ENCODE measurements at places on chromosomes 7 and 10.

DNA sequence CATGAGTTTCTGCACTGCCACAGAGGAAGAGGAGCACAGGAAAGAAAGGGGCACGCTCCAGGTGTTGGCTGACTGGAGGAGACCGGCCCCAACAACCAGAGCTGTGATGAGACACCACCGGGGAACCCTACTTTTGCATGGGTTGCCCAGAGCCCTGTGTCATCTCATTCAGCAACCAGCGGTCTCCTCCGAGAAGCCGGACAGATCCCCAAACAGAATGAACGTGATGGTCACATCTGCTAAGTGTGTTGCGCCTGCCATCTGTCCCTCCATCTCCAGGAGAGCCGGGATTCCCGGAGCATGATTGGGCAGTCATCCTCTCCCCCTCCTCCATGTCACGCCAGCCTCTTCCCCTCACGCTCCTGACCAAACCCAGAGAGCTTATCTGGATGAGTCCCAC, 22.9 kb downstream of the PARP12 start:
- DNase-seq, result no peak

DNA sequence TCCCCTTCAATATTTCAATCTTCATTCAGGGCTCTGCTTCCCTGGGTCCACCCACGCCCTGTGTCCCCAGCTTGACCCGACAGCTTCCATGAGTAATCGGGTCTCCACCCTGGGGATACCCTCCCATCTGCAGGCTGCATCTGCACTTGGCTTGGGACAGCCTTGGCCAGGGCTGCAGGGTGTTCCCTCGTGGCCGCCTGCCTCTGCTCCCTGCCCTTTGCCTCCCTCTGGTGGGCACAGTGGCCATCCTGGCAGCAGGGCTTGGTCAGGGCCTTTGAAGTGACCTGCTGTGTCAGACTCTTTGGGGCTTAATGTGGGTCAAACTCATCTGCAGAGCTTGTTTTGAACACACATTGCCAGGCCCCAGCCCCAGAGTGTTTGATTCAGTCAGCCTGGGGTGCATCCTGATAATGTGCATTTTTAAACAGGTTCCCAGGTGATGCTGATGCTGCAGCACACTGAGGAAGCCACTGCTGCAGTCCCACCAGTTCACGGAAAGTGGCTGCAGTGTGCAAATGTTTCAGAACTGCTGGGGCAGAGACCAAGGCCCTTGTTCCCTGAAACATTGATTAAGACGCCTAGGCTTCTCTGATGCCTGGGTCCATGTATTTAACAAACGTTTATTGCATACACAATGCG, 80.7 kb upstream of the SEC61G start:
- DNase-seq, result no peak

DNA sequence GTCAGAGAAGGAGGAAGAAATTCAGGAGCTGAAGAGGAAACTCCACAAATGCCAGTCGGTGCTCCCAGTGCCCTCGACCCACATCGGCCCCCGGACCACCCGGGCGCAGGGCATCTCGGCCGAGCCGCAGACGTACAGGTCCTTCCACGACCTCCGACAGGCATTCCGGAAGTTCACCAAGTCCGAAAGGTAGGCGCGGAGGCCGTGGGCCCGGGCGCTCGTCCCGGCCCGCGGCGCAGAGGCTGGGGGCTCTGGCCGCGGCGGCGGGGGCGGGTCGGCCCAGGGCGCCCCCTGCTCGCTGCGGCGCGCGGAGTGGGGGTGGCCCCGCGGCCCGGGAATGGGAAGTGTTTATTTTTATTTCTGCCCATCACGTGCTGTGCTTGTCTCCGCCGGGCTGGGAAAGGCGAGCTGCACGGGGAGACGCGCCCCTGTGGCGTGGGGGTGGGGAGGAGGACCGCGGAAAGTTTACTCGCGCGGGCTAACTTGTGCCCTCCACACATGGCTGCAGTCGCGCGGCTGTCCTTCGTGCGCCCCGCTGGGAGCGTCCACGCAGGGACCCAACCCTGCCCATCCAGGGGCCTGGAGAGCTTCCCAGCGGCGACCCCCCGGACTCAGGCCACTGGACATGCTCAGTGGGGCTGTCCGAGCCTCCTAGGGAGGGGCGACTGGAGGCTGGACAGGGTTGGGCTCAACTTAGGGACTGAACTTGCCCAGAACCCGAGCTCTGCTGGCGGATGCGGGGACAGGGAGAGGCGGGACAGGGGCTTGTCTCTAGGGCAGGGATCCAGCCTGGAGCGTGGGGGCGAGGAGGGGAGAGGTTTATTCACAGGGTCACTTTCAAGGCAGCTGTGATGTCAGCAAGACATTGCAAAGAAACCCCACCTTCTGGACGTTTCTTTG, 82.6 kb upstream of the PRKG1 start:
- DNase-seq, result no peak

GRCh38 chr7:151657173-151657572, 137.5 kb upstream of the RHEB start:
- no peak for DNase-seq

- DNase-seq, result no peak
Measured at GRCh38 chr10:118501171-118501570, 94.3 kb downstream of the PRLHR start.

- DNase-seq, result no peak
Measured at GRCh38 chr7:22420973-22421635, 64.2 kb upstream of the RAPGEF5 start.

- no peak for DNase-seq
Measured at GRCh38 chr10:27439101-27439500, 65.0 kb upstream of the RAB18 start.

GRCh38 chr7:151767557-151767956, 109.4 kb downstream of the PRKAG2 start:
- no peak for DNase-seq

GRCh38 chr10:89238956-89239644, 12.5 kb downstream of the LIPA start:
- DNase-seq, result no peak

- DNase-seq, result no peak
Measured at GRCh38 chr10:16117305-16117695, 257.0 kb upstream of the MINDY3 start.

GRCh38 chr10:29675984-29676383, 41.2 kb upstream of the SVIL start:
- DNase-seq, result no peak

- no peak for DNase-seq
Measured at GRCh38 chr7:13091974-13092707, 404.7 kb downstream of the ARL4A start.

DNA sequence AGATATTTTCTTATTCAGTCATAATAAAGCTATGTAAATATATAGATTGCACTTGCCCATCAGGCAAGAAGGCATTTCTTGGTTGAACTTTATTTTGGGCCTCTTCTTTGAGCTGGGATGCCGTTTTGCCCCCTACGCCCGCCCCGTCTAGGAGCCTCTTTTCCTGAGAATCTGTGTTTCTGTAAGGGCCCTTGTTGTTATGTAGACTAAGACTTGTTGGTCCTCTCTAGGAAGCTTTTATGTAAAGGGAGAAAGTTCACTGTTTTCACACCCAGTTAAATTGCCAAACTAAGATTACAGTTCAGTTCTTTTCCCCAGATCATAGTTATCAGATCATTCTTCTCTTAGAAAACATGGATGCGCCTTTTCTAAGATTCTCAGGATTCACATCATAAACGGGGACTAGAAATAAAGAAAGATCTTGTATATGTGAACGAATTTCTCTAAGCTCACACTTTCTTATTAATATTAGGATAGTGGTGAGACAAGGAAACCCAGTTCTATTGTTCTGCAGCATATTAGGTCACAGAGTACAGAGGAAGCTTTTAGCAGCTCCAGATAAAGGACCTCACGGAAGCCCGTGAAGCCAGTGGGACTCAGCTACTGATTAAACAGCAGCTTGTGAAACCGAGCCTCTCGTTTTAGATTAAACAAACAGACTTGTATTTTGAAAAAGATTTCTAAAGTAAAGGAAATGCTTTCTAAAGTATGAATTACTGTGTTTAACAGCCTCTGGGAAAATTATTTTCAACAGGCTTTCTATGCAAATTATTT, 3.8 kb downstream of the LMTK2 start:
- DNase-seq, result no peak

GRCh38 chr7:83610649-83611304, 38.2 kb downstream of the SEMA3E start:
- DNase-seq, result no peak

DNA sequence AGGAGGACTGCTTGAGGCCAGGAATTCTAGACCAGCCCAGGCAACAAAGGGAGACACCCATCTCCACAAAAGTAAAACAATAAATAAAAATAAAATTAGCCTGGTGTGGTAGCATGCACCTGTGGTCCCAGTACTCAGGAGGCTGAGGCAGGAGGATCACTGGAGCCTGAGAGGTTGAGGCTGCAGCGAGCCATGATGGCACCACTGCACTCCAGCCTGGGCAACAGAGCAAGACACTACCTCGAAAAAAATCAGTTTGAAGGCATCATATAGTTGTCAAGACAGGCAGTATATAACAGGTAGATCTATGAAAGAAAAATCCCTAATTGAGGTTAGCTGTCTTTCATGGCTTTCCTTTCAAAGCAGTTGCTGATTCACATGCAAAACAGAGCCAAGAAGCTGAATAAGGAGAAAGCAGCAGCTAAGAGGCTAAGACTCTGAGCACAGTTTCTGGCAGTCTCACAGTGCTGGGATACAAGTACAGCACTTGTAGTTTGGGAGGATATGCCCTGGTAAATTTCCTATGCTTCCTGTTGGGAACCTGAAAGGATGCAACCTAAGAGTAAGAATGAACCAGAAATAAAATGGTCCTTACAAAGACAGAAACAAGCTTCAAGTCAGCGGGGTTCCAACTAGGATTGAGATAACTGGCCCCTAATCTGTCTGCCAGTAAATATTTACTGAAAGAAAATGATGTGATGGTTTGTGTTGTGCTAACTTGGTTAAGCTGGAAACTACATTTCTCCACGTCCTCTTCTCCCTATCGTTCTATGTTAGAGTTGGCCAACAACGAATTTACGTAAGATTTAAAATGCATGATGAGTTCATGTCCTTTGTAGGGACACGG, 368.5 kb upstream of the HPS1 start:
- no peak for DNase-seq

DNA sequence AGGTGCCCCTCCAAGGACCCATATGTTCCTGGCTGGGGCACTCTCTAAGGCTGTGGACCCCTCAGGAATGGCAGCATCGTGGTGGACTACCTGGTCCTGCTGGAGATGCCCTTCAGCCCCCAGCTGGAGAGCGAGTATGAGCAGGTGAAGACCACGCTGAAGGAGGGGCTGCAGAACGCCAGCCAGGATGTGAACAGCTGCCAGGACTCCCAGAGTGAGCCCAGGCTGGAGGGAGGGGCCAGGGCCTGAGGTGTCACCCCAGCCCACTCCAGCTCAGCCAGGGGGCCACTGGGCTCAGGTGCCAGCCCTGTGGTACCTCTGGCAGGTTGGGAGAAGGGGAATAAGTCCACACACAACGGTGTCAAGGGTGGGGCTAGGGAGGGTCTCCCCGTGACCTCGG, 4.7 kb upstream of the MUC12 start:
- DNase-seq, result no peak

DNA sequence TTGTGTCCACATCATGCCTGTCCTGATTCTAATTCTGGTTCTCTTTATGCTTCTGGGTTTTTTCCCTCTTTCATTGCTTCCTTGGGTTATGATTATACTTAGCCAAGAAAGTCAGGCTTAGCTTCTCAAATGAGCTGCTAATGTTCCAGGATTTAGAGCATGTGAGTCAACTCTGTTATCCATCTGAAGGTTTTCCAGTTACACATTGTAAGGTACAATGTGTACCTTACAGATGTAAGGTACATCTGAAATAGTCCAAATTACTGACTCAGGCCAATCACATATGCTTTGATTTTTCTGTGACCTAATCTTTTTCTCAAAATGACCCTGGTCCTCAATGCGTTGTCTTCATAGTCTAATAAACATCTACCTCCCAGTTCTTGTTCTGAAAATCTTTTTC, 13.3 kb upstream of the MIOS start:
- no peak for DNase-seq
